ENCODE measurements at places on chromosomes 4 and X.

DNA sequence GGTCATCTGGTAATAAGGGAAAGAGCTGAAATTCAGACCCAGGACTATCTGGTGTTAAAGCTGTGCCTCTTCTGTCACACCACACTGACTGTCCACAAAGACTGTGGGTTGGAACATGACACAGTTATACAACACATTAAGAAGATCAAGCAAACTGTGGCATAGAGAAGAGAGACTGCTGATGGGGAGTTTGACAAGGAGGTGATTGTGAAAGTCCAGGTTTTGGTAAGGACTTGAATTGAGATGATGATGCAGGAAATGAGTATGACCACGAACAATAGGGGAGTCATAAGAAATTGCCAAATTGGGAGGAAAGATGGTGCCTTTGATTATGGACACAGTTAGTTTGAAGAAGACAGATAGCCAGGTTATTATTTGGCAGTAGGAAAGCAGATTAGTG, 163.4 kb downstream of the PDGFRA start:
- DNase-seq: no peak

- no peak for DNase-seq
Observed at GRCh38 chrX:137565921-137566745, at the start of gene ZIC3. TSS of gene ZIC3 (plus strand) at chrX:137566127. CDS start at chrX:137566692, 565 bp downstream.

- DNase-seq: no peak
Observed at GRCh38 chrX:105701310-105702052, 120.9 kb upstream of the NRK start.

DNA sequence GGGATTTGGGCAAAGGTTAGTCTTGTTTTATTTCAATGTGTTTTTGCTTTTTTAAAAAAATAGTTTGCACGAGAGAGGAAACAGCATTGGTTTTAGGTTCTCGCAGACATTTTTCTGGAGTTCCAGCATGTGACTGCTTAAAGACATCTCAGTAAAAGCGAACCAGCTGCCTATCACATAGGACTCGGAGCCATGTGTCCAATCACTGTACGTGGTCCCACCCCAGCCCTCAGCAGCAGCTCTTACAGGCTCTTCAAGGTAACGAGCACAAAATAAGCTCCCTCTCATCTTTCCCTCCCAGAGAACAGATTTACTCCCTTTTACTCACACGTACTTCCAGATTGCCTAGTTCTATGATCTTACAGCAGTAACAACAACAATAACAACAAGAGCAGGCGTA, 68.7 kb downstream of the MCF2 start:
- no peak for DNase-seq

DNA sequence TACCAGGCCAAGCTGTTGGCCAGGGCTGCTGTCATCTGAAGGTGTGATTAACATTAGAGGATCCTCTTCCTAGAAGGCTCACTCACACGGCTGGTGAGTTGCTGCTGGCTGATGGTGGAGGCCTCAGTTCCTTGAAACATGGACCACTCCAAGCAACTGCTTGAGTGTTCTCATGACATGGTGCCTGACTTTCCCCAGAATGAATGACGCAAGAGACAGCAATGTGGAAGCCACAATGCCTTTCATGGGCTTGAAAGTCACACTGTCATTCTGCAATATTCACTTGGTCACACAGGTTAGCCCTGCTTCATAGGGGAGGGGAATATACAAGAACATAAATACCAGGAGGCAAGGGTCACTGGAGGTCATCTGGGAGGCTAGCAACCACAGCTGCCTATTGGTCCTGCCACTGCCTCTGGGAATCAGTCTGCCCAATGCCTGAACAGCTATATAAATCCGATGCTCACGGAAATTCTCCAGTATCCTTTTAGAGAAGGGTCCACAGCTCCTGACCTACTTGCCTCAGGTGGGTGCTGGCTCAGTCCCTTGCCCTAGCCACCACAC, 97.1 kb upstream of the MAML3 start:
- no peak for DNase-seq

DNA sequence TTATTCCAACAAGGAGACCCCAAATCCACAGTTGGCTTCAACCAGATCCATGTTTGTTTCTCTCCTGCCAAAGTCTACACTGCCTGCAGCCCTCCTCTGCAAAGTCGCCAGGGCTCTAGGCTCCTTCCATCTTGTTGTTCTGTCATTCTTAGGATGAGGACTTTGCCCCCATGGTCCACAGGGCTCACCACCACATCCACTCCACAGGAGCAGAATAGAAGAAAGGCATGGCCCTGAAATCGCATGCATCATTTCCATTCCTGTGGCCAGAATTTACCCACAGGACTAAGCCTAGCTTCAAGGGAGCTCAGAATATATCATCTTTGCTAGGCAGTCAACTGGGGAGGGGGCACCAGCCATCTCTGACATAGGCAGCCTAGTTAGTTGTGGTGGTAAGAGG, 254.7 kb downstream of the FBXW7 start:
- no peak for DNase-seq

DNA sequence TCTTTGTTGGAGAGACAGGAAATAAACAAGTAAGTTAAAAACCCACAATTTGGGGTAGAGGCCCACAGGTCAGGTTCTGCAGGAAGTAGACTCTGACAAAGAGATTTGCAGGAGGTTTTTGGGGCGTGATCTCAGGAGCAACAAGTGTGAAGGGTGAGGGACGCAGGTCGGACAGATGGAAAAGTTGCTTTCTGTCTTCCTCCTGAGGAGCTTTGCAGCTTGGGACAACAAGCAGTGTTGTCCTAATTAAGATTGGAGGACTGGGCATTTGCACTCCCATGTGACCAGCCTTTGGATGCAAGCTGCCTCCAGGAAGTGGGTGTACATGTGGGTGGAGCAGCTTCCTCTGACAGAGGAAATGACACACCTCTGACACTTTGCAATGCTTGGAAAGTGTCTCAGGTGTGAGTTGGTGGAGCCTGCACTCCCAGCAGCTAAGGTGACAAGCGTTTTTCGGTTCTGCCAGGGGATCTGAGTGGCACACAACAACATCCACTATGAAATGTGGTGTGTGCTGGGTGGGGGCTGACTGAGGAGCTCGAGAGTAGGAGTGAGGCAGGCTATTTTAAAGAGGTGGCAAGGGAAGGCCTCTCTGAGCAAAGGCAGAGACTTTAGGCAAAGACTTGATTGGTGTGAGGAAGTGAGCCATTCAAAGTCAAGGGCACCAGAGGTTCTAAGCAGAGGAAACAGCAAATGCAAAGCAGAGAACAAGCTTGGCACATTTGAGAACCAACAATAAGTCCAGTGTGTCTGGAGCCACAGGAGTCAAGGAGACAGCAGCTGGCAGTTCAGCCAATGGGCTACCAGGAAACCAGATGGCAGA, 339.8 kb upstream of the GATB start:
- DNase-seq: no peak

- DNase-seq: no peak
Observed at GRCh38 chr4:10575414-10575813, 109.2 kb downstream of the CLNK start.

DNA sequence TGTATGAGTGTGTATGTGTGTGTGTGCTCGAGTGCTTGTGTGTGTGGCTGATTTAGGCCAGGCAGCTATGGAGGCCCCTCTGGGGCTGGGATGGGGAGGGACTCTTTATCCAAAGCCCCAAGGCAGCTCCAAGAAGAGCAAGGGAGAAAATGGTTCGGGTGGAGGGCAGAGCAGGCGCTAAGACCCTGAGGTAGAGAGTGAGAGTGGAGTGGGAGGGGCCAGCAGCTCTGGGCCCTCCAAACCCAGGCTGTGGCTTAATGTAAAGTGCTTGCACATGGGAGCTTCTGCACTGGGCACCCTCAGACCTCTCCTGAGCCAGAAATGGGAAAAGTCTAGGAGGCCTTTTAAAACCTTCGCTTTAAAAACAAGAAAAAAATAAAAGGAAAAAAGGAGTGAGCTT, 233.5 kb upstream of the PSAPL1 start:
- DNase-seq: no peak

DNA sequence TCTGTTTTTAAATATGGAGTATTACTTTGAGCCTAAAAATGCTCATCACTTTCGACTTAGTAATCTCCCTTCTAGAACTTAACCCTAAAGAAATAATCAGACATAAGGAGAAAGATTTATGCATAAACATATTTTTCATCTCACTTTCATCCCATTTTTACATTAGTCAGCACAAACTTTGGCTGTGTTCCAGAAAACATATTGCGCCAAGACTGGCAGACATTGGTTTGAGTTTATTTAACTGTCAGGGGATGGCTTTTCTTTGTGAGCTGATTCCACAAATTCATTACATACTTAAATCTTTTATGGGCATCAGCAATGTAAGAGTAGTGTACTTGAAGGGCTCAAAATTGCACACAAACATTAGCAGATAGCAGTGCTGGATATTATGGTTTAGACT, 23.7 kb downstream of the MAOA start:
- DNase-seq: no peak

DNA sequence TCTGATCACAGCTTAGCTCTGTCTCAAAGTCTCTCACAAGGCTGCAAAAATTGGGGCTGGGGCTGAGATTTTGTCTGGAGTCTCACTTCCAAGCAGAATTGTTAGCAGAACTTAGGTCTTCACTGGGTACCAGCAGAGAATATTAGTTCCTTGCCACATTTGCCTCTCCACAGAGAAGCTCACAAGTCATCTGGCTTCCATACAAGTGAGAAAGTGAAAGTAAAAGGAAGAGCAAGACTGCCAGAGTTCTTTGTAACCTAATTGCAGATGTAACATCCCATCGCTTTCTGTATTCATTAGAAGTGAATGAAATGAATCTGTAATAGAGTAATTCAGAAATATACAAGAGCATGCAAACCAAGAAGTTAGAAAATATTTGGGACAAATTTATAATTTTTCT, 624.1 kb upstream of the GNPDA2 start:
- DNase-seq: peak; percentile 19

- DNase-seq: no peak
Observed at GRCh38 chr4:24260923-24261564, 323.3 kb downstream of the DHX15 start.

- DNase-seq: no peak
Observed at GRCh38 chr4:10461850-10462400, 4.7 kb upstream of the ZNF518B start.

DNA sequence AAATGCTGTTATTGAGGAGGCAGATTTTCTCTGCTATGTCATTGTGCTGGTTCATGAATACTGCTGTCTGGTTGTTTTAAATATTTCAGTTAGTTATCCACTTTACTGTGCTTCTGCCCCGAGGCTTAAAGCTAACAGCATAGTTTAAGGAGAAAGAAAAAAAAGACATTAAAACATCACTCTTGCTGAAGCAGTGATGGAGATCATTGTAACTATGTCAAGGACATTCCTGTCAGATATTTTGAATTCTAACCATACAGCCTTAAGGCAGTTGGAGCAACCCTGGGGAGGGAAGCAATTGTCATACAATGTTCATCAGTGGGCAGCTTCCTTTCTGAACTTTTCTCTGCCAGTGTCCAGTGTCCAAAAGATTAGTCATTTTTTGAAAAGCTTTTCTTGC, 199.0 kb upstream of the DDX53 start:
- no peak for DNase-seq

DNA sequence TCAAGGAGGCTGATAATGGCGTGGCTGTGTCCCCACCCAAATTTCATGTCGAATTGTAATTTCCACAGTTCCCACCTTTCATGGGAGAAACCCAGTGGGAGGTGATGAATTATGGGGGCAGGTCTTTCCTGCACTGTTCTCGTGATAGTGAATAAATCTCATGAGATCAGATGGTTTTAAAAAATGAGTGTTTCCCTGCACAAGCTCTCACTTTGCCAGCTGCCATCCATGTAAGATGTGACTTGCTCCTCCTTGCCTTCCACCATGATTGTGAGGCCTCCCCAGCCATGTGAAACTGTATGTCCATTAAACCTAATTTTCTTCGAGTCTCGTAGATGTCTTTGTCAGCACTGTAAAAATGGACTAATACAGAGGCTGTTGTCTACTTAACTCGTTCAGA, 488.3 kb downstream of the SPRY1 start:
- DNase-seq: no peak

GRCh38 chrX:29422034-29422433, 793.3 kb upstream of the MAGEB2 start:
- DNase-seq: no peak

GRCh38 chrX:132704769-132705168, 215.9 kb upstream of the MBNL3 start:
- DNase-seq: no peak

DNA sequence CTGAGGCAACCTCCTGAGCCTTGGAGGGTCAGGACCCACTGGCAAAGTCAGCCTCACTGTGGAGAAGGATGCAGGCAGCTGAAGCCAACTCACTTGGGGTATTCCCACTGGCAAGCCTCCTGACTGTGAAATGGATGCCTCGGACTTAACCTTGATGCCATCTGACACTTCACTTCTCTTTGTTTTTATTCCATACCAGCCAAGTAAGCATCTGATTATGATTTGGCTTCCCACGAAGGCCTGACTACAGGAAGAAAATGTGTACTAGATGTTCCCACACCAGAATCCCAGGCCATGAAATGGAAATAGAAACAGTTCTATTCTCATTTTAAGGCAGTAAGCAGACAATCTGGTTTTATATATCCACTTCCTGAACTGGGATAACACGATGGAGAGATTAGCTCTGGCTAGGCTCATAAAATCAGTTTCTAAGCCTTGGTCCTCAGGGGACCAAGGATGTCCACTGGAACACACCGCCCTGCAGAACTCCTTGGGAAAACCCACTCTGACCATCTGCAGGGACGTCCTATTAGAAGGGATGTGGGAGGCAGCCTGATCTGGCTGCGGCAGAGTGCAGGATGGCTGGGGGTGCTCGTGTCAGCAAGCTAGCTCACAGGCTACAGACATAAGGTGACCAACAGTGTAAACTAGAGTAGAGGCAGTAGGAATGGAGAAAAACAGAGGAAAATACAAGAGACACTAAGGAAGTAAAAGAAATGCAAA, 89.3 kb downstream of the TSPAN5 start:
- DNase-seq: no peak

- DNase-seq: no peak
Observed at GRCh38 chrX:13759152-13759718, 24.7 kb downstream of the OFD1 start.

DNA sequence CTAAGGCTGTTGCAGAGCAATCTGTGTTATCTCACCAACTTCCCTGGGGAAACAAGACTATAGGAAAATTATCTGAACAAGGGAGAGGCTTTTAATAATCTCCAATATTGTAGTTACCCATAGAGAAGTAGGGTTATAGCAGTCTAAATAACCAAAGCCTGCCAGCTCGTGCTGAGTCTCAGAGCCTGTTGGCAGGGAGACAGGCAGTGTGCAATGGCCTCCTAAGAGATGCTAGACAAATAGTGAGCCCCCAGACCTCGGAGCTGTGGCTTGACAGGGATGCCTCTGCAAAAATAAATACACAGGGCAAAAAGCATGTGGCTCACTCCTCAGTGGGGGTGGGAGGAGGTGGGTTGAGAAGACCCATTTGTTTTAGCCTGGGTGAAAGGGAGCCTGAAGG, 76.7 kb downstream of the DGKK start:
- no peak for DNase-seq

All from NCI-H774 (cell line).